ENCODE measurements at places on chromosomes 2 and 18.

DNA sequence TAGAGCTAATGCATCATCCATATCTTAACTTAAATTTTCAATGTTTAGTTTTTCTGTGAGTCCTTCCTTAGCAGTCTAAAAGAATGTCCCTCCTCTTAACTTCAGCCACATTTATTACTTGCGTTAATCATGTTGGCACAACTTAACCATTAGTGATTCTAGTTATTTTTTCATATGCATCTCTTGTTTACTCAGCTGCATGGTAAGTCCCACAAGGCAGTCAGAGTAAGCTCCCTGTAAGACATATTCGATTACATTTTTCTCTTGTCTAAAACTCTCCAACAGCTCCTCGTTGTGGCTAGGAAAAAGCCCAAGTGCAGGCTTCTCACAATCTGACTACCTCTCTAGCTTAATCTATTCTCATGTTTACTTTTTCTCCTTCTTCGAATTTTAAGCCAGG, 2045.3 kb upstream of the PIK3C3 start:
- DNase-seq, result no peak

DNA sequence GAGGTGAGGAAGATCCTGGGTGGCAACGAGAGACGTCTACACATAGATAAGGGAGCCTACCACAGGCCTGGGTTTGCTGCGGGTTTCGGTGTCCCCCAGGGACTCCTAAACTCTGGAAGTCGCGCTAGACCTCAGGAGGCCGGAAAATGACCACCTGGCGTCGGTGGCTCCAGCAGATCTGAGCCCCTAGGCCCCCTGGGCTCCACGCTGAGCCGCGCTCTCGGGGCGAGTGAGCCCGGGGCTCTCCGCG, 987 bp upstream of the DLX1 start:
- DNase-seq, result no peak

DNA sequence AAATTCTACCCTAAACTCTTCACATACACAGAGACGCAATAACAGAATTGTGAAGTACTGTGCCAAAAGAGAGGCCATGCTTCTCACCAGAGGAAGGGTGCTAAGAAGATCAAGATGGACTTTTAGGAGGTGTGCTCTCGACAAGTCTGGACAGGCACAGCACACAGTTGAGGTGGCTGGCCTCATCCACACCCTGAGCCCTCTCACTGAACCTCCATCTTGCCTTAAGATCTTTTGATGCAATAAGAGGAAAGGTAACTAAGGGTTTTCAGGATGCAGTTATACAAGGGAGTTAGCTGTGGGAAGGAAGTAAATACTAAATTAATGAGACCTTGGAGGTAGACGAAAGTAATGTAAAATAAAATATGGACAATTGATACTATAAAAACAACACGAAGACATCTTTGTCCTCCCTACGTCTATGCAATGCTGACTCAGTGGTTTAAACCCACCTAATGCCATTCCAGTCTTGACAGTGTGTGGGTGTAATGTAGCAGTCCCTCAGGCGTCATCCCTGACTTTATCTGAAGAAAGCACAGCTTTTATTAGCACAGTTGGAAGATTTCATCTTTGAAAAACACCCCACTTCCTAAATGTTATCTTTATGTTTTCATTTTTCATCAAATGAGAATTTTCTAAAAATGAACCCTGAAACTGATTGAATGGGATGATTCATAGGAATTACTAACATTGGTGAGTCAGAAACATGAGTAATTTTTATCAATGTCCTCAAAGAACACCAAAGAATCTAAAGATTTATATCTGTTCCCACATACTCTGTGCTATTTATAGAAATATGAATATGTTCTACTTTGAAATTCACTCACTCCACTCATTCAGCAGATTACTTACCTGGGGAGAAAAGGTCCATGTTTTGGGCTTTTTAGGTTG, 34.0 kb upstream of the MALL start:
- DNase-seq, result no peak

GRCh38 chr18:48711651-48712486, 173.0 kb downstream of the CTIF start:
- DNase-seq, result peak; percentile 27

GRCh38 chr2:38243186-38243880, 133.7 kb downstream of the ATL2 start:
- DNase-seq, result no peak

DNA sequence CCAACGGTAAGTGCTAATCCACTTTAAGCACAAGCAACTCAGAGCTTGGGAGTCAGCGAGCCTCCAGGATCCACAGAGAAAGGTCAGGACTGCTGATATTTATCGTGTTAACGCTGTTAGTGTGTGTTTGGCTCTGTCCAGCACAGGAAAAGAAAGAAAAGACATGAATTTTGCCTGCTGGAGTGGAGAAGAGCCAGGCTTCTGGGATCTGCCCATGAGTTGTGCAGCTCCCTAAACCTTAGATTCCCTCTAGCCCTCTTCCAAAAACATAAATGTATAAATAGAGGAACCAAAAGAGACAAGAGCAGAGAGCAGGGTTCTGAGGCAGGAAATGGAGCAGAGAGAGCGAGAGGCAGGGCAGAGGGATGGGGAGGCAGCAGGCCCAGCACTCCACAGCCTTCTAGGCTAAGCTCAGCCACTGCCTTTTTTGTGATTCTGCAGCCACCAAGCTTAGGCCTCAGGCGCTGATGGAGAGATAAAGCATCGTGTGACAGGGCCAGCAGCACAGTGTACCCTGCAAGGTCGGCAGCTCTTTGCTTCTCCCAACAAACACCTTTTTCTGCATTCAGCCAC, 14.5 kb upstream of the MAT2A start:
- DNase-seq, result no peak
